ENCODE measurements at places on chromosomes 2 and 18. TPM values are rescaled to one million over a fixed set of nuclear protein-coding genes. Genes with fewer than 3 reads are reported as not detected.

TUBB6 gene
- 61.9 TPM for polyA plus RNA-seq

RELCH gene
- 14.6 TPM for polyA plus RNA-seq

TWIST2 gene
- 3.5 TPM for polyA plus RNA-seq

NPPC gene
- 5.9 TPM for polyA plus RNA-seq

Data from heart right ventricle (tissue), 16 donors.